ENCODE measurements at places on chromosomes 1 and 21. TPM values are rescaled to one million over a fixed set of nuclear protein-coding genes. Genes with fewer than 3 reads are reported as not detected.

- DNase-seq: no peak
These were observed 73.9 kb downstream of the GLUL start for GRCh38 chr1:182317611-182318161.

DNA sequence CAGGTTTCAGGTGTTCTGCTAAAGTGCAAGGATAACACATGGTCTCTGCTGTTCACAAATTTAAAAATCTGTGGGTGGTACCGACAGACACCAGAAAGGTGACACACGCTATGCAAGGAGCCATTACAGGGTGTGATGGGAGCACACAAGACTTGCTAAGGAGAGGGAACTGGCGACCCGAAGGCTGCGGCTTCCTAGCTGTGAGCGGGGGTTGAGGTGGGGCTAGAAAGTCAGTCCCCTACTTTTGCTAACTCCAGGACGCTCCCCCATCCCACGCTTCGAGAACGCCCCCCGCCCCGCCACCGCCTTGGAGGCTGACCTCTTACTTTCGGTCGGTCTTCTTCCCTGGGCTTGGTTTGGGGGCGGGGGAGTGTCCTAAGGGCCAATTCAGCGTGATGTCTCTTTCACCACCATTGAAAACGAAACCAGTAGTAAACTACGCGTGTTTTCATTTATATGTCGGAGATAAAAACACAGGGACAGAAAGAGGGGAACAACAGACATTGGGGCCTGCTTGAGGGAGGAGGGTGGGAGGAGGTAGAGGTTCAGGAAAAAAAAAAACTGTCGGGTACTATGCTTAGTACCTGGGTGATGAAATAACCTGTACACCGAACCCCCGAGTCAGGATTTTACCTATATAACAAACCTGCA lies 1.1 kb downstream of the CKS1B start:
- DNase-seq: no peak

- DNase-seq: no peak
These were observed 19.7 kb downstream of the RCC2 start for GRCh38 chr1:17419626-17420328.

- DNase-seq: no peak
These were observed 239.5 kb downstream of the TGFB2 start for GRCh38 chr1:218584418-218585155.

- DNase-seq: no peak
These were observed 82.3 kb upstream of the SYT6 start for GRCh38 chr1:114235960-114236359.

- no peak for DNase-seq
These were observed 26.8 kb downstream of the PTTG1IP start for GRCh38 chr21:44846485-44847260.

The PLA2G5 gene
- not detected for polyA plus RNA-seq

The FCMR gene
- polyA plus RNA-seq: 1.6 TPM

The SLC25A34 gene
- 4.5 TPM for polyA plus RNA-seq

The ATP5PB gene
- 399 TPM for polyA plus RNA-seq

The LDLRAD1 gene
- not detected for polyA plus RNA-seq
